ENCODE measurements at places on chromosomes 2 and 18.

DNA sequence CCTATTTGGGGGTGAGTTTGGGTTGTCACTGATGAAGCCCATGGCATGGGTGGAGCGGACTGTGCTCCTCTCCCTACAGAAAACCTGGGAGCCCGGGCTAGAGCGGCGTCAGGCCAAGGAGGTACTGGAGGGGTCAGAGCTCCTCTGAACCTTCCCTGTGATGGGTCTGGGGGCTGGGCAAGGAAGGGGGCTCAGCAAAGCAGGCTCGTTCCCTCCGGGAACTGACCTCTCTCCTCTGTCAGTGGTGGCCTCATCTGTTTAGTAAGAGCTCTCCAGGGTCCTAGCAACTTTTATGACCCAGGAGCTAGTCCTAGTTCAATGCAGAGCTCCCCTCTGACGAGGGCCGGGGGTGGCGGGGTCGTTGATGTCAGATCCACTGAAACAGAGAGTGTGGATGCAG lies 62.4 kb upstream of the OTOF start:
- no peak overlapping the region for H3K4me3 ChIP-seq
- no peak for DNase-seq
- H3K36me3 ChIP-seq, result no peaks in the 10 kb centered on the region
- no peaks in the 10 kb centered on the region for H3K4me1 ChIP-seq
- no peak overlapping the region for H3K27ac ChIP-seq

- H3K27ac ChIP-seq, result no peak overlapping the region
- DNase-seq, result no peak
- H3K27me3 ChIP-seq, result peaks cover 6% of the 10 kb centered on the region
Measured at GRCh38 chr2:9722451-9722850, 91.7 kb upstream of the YWHAQ start.

GRCh38 chr18:7523772-7524171 lies 43.3 kb upstream of the PTPRM start:
- no peaks in the 10 kb centered on the region for H3K27me3 ChIP-seq
- H3K27ac ChIP-seq, result no peak overlapping the region
- no peak overlapping the region for H3K4me3 ChIP-seq
- no peaks in the 10 kb centered on the region for H3K36me3 ChIP-seq

GRCh38 chr2:212953170-212953920 lies 198.1 kb downstream of the IKZF2 start:
- H3K27me3 ChIP-seq, result no peaks in the 10 kb centered on the region
- no peak overlapping the region for H3K4me3 ChIP-seq
- H3K36me3 ChIP-seq, result no peaks in the 10 kb centered on the region

GRCh38 chr2:158748926-158749590 lies 46.1 kb upstream of the DAPL1 start:
- no peaks in the 10 kb centered on the region for H3K4me1 ChIP-seq
- no peak overlapping the region for H3K27ac ChIP-seq
- H3K27me3 ChIP-seq, result peaks cover 15% of the 10 kb centered on the region
- DNase-seq, result no peak

DNA sequence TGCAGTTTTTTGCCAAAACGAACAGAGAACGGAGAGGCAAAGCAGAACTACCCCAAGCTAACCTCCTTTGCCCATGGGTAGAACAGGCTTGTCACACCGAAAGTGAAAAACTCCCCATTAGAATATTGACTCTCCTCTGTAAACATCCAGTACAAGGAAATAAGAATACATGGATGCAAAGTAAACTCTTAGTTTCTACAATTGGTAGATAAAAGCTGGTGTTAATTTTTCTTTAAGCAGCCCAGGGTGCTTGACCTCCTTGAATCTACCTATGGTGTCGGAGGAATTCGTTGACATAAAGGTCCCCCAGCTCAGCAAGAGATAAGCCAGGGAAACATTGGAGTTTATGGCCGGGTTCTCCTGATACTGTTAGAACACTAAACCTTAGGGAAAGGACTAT lies 48.4 kb upstream of the DSG1 start:
- H3K36me3 ChIP-seq, result no peaks in the 10 kb centered on the region
- H3K27me3 ChIP-seq, result no peaks in the 10 kb centered on the region
- H3K4me3 ChIP-seq, result no peak overlapping the region
- no peak for DNase-seq

- no peaks in the 10 kb centered on the region for H3K36me3 ChIP-seq
- H3K27me3 ChIP-seq, result peaks cover 3% of the 10 kb centered on the region
- H3K4me1 ChIP-seq, result no peaks in the 10 kb centered on the region
- H3K27ac ChIP-seq, result no peak overlapping the region
- no peak overlapping the region for H3K4me3 ChIP-seq
Measured at GRCh38 chr2:75432761-75433361, 127.9 kb downstream of the EVA1A start.

DNA sequence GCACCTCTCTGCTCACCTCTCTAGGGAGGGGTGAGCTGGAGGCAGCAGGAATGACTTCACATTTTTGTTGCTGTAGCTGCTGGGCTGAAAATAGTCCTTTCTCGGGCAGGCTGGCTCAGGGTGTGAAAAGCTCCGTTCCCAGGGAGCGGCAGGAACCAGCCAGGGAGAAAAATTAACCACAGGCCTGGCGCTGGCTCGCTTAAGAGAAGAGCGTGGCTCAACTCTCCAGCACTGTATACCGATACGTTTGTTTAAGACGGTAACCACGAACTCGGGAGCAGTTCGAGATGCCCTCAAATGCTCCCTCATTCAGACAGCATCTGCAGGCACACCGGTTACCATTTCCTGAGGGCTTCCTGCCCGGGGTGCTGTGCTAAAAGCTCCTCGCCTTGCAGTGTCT lies 129.6 kb downstream of the CELF4 start:
- DNase-seq, result no peak
- H3K4me3 ChIP-seq, result no peak overlapping the region
- H3K4me1 ChIP-seq, result no peaks in the 10 kb centered on the region

DNA sequence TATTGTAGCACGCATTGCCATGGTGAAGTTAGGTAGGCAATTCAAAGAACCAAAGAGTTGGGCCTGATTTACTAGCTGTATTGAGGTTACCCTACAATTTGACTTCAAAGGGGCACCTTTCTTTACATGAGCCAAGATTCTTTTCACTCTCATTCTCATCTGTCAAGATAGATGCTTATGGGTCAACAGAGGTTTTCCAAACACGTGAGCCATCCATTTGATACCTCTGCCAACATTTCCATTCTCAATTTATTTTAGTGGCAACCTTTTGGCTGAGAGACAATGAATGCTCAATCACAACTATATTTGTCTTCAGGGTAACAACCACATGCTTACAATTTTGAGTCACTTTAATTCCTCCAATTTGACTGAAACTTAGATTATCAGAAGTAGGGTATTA lies 370.6 kb upstream of the CDH20 start:
- no peaks in the 10 kb centered on the region for H3K36me3 ChIP-seq
- no peak for DNase-seq
- no peak overlapping the region for H3K27ac ChIP-seq
- no peaks in the 10 kb centered on the region for H3K4me1 ChIP-seq
- no peak overlapping the region for H3K4me3 ChIP-seq

GRCh38 chr2:19538411-19538963 lies 180.1 kb upstream of the OSR1 start:
- H3K4me3 ChIP-seq, result no peak overlapping the region
- no peaks in the 10 kb centered on the region for H3K36me3 ChIP-seq
- no peak overlapping the region for H3K27ac ChIP-seq
- H3K27me3 ChIP-seq, result peaks cover 6% of the 10 kb centered on the region
- H3K4me1 ChIP-seq, result no peaks in the 10 kb centered on the region
- DNase-seq, result no peak

- H3K4me1 ChIP-seq, result no peaks in the 10 kb centered on the region
- no peak overlapping the region for H3K27ac ChIP-seq
- H3K4me3 ChIP-seq, result no peak overlapping the region
- no peaks in the 10 kb centered on the region for H3K27me3 ChIP-seq
Measured at GRCh38 chr2:6196449-6196848, 504.3 kb downstream of the SOX11 start.

DNA sequence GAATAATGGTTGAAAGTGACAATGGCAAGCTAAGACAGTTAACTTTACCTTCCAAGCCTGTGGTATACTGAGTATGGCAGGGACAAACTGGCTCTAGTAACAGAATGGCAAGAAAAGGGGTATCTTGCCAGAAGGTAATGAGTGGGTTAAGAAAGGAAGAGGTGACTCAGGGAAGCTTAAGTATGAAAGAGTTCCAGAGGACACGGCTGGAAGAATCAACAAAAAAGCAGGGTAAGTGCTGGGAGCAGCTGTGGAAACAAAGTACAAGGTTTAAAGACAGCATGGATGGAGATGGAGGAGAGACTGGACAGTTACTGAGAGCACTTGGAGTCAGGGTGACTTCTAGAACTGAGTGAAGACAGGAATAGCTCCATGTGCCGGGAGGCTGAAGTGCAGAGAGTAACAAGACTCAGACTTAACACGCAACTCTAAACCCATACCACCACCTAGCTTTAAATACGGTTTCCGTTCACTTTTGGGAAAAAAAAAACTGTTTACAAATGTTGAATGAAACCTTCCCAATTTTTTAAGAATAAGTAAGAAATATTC lies 69.0 kb downstream of the REV1 start:
- peaks cover 51% of the 10 kb centered on the region for H3K36me3 ChIP-seq
- H3K4me1 ChIP-seq, result peaks cover 5% of the 10 kb centered on the region
- DNase-seq, result no peak
- no peaks in the 10 kb centered on the region for H3K27me3 ChIP-seq
- H3K4me3 ChIP-seq, result no peak overlapping the region
- H3K27ac ChIP-seq, result no peak overlapping the region

DNA sequence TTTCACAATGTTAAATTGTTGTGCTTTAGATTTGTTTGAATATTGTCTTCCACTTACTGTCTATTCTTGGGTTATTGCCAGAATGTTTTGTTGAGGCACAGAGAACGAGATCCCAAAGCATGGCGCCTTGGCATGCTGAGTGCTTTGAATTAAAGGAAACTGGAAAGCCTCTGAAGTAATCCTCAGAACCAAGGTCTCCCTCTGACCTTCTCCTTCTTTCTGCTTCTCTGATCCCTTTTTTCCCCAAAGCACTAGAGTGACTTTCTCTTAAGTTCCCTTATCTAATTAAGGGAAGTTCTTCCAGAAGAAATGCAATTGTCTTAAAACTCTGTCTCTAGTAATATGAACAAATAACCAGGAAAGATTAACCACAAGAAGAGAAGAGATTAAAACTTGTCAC lies 214.7 kb downstream of the SPP2 start:
- peaks cover 9% of the 10 kb centered on the region for H3K36me3 ChIP-seq
- no peak overlapping the region for H3K27ac ChIP-seq
- H3K27me3 ChIP-seq, result no peaks in the 10 kb centered on the region
- H3K4me1 ChIP-seq, result peaks cover 32% of the 10 kb centered on the region

- H3K36me3 ChIP-seq, result no peaks in the 10 kb centered on the region
- H3K27me3 ChIP-seq, result no peaks in the 10 kb centered on the region
- no peak overlapping the region for H3K4me3 ChIP-seq
- DNase-seq, result no peak
Measured at GRCh38 chr18:59649591-59649990, 47.6 kb downstream of the CCBE1 start.

DNA sequence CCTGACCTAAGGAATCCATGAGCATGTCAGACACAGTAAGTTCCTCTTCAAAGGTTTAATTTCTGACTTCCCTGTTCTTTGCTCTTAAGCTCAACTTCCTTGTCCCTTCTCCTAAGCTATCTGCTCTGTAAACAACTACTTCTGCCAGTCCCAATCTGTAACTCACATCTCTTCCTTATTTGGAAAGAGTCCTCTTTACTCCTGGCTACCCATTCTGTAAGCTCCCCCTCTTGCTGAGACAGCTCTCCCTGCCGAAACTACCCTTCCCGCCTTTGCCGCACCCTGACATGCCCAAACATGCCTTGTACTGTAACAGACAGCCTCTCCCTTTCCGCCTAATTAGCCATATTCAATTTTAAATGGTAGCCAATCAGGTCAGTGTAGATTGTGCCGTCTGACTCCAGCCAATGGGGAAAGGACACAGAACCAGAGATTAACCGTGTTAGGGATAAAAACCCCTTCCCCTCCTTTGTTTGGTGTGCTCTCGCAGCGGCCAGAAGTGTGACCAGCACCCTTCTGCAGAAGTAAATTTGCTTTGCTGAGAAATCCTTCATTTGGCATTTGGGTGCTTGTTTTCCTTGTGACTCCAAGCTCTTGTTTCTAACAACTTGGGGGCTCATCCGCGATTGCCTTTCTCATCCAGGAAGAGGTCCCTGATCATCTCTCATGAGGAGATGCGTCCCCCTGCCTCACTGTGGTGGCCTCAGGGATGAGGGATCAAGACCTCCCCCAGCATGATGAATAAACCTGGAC lies 49.0 kb downstream of the PIAS2 start:
- H3K4me1 ChIP-seq, result peaks cover 13% of the 10 kb centered on the region
- peaks cover 42% of the 10 kb centered on the region for H3K36me3 ChIP-seq
- H3K4me3 ChIP-seq, result no peak overlapping the region
- no peaks in the 10 kb centered on the region for H3K27me3 ChIP-seq
- DNase-seq, result no peak

DNA sequence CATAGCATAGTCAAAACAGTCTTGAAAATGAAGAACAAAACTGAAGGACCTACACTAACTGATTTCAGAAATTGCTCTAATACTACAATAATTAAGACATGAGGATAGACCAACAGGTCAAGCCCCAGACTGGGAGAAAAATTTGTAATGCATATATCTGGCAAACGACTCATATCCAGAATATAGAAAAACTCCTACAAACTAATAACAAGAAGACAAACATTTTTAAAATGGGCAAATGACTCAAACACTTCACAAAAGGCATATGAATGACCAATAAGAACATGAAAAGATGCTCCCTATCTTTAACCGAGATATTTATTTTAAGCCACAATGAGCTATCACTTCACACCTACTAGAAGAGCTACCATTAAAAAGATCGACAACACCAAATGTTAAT lies 14.2 kb downstream of the TGFBRAP1 start:
- peaks cover 10% of the 10 kb centered on the region for H3K4me1 ChIP-seq
- H3K27me3 ChIP-seq, result no peaks in the 10 kb centered on the region
- H3K4me3 ChIP-seq, result no peak overlapping the region
- H3K27ac ChIP-seq, result no peak overlapping the region

All from activated CD4-positive, alpha-beta T cell treated with anti-CD3 and anti-CD28 coated beads, Interleukin-2, amount 10 ng/mL, durations not matched to agents 24 days and 14 days (primary cell).